ENCODE measurements at places on chromosomes 11 and 22.

GRCh38 chr11:118092907-118093571 is 6.3 kb upstream of the SMIM35 start:
- no peak for DNase-seq

DNA sequence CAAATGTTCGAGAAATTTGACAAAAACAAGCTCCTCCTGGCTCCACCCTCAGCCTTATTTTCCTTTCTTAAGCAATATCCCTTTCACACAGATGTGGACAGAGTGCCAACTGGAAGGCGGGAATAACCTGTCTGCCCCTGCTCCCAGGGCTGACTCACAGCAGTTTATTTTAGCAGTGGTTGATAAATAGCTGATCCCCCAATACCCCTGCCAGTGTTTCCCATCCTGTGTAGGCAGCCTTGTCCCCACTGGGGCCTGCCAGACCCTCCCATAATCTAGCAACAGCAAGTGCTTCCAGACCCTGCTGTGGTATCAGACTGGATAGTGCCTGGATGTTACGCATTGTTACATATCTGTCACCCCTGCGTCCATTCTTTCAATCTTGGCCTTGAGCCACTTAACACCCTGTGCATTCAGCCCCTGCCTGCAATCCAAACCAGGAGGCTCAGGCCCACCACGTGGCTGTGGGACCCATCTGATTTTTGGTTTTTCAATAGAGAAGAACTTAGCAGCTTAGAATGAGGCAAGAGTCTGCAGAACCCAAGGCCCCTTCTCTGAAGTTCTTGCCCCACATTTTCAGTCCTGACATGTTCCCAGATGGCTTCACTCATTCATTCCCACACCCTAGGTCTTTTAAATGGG is 53.7 kb downstream of the PARVA start:
- no peak for DNase-seq

GRCh38 chr11:13298765-13299164 is 21.2 kb downstream of the BMAL1 start:
- no peak for DNase-seq

GRCh38 chr11:6681949-6682348 is 1.2 kb downstream of the MRPL17 start:
- no peak for DNase-seq

- no peak for DNase-seq
These were observed 37.0 kb upstream of the DNAJB7 start for GRCh38 chr22:40898850-40899357.

GRCh38 chr22:44449061-44449682 is 48.9 kb downstream of the RTL6 start:
- DNase-seq = no peak

DNA sequence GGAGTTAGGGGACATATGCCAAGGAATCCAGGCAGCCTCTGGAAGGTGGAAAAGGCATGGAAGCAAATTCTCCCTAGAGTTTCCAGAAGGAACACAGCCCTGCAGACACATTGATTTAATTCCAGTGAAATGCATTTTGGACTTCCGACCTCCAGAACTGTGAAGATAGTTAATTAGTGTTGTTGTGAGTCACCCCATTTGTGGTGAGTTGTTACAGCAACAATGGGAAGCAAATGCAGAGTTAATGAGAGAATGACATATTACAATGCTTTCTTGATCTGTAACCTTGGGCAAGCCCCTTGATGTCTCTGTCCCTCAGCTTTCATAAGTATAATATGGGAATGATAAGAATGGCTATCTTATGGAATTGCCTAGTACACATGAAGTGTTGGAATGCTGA is 178.7 kb downstream of the KIRREL3 start:
- DNase-seq = no peak

DNA sequence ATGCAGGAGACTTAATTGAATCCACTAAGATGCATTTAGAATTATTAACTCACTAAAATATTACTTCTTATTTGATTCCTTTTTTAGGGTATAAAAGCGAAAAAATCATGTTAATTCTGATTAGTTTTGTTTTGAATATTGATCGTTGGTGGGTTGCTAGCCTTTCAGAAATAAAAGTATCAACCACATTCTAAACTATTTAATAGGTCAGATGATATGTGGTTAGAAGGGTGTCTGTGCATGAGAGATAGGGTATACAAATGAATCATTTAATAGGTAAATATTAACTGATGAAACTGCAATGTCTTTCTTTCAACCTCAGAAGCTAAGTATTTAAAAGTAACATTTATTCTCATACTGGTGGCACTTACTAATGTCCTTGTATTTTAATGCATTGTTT is 515.1 kb downstream of the CNTN5 start:
- DNase-seq = no peak

DNA sequence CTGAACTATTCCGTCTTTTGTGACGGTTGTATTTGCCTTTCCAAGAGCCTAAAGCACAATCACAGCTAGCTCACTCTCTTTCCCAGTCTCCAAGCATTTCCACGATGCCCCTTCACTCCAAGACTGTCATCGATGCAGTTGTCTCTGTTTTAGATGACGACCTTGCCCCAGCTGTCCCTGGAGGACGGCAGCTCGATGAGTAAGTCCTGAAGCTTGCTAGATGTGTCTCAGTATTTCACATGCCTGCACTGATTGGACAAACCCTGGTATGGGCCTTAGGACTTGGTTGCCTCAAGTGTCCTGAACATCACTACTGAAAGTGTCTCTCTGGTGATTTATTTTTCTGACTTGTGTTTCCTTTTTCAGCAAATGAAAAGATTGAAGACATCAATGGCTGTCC is 129.9 kb downstream of the NAV2 start:
- no peak for DNase-seq

- no peak for DNase-seq
These were observed 86.7 kb downstream of the SIK3 start for GRCh38 chr11:117011541-117011898.

- no peak for DNase-seq
These were observed 268.6 kb downstream of the TMEM135 start for GRCh38 chr11:87306262-87306851.

- no peak for DNase-seq
These were observed 85.5 kb upstream of the WNT11 start for GRCh38 chr11:76291576-76292526.

- no peak for DNase-seq
These were observed 10.1 kb downstream of the PHF21B start for GRCh38 chr22:44999687-45000086.

DNA sequence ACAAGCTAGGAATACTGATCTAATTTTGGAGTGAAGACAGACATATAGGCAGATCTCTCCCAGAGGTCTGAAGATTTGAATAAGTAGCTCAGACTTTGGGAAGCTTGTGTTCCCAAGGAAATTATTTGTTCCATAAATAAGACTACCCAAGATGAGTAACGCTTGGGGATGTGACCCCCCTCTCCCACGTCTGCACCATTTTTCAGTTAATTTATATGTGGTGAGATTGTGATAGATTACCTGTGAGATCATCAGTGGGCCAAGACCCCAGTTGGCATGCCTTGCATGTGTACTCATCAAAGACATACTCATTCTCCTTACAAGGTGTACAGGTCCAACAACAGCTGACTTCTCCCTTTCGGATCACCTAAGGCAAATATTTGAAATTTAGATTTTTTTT is 252.8 kb upstream of the CTSC start:
- DNase-seq = no peak

GRCh38 chr11:86592047-86592591 is 80.3 kb downstream of the ME3 start:
- DNase-seq = no peak

DNA sequence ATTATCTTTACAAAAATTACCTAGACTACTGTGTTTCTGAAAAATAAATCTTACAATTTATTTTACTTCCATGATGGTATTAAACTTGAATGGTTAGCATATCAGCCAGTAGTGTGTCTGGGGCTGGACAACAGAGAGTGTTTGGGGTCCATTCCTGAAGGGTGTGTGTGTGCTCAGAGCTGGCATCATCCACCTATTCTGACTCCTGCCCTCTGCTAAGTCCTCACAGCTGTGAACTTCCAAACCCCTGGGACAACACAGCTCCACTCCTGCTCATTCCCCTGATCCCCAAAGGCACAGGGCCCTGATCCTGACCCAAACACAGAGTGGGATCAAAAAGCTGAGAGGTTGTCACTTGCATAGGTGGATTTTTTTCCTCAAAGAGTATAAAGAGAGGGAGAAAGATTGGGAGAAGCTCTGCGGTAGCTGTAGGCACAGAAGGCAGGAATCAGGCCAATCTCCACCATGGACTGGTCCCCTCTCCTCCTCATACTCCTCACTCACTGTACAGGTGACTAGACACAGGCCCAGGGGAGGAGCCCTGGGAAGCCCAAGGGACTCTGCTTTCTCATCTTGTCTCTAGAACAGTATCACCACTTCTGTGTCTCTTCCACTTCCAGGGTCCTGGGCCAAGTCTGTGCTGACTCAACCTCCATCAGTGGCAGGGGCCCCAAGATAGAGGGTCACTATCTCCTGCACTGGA is 55.7 kb upstream of the TOP3B start:
- DNase-seq = no peak

GRCh38 chr11:68509066-68509465 is 48.5 kb downstream of the PPP6R3 start:
- no peak for DNase-seq

DNA sequence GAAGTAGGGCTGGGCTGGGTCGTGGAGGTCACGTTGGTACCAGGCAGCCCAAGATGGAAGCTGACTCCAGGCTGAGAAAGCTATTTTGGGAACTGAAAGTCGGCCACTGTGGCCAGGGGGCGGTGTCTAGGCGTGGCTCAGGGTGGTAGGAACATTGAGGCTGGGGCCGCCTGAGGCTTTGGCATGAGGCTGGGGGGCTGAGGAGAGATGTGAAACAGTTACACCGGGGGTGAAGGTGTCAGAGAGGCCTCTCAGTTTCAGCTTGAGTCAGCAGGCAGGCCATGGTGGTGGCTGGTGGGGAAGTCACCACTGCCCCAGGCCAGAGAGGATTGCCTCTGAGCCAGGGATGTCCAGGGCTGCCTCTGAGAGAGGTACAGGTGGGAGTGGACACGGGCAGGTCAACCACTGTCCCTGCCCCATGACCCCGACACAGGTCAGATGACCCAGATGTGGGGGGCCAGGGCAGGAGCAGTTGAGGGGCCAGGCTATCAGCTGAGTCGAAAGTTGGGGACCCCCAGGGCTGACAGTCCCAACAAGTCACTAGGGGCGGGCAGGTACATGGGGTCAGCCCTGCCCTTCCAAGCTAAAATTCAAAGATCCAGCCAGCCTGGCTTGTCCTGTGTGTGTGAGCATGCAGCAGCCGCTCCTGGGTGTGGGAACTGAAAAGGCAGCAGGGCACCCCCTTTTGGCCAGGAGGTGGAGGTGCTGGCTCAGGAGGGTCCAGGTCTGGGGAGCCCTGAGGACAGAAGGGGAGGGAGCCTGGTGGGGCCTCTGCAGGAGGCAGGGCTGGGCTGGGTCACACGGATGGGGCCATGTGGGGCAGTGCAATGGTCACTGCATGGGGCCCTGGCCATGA is 7.2 kb downstream of the KCNK7 start:
- peak; percentile 61 for DNase-seq

DNA sequence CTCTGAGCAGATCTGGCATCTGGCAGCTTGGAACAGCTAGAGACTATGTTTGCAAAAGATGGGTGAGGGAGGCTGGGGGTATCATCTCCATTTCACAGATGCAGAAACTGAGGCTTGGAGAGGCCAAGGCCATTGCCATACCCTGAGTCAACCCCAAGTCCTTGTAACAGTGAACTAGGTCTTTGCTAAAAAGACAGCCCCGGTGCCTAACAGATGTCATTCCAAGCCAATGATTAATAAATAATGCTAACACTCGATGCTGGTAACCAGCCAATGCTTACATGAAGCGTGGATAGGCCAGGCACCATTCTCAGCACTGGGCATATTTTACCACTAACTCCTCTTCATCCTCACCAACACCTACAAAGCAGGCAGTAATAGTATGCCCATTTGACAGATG is 164.0 kb downstream of the MN1 start:
- DNase-seq = no peak

DNA sequence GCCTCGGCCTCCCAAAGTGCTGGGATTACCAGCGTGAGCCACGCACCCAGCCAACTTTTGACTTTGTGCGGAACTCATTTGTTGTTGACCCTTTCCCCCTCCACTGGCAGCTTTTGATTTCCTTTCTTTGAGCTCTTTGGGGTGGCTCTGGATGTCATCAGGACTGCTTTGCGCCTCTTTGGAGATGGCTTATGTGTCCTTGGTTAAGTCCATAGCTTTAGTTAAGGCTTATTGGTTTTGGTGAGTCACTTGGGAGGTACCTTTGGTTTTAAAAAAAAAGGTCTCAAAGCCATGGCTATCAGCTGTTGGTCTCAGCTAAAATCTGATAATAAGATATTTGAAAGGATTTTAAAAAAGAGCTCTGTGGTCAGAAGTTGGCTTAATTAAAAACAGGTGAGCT is 5.1 kb upstream of the ARSA start:
- DNase-seq = no peak

GRCh38 chr22:45239681-45240051 is 1.0 kb downstream of the KIAA0930 start:
- no peak for DNase-seq

DNA sequence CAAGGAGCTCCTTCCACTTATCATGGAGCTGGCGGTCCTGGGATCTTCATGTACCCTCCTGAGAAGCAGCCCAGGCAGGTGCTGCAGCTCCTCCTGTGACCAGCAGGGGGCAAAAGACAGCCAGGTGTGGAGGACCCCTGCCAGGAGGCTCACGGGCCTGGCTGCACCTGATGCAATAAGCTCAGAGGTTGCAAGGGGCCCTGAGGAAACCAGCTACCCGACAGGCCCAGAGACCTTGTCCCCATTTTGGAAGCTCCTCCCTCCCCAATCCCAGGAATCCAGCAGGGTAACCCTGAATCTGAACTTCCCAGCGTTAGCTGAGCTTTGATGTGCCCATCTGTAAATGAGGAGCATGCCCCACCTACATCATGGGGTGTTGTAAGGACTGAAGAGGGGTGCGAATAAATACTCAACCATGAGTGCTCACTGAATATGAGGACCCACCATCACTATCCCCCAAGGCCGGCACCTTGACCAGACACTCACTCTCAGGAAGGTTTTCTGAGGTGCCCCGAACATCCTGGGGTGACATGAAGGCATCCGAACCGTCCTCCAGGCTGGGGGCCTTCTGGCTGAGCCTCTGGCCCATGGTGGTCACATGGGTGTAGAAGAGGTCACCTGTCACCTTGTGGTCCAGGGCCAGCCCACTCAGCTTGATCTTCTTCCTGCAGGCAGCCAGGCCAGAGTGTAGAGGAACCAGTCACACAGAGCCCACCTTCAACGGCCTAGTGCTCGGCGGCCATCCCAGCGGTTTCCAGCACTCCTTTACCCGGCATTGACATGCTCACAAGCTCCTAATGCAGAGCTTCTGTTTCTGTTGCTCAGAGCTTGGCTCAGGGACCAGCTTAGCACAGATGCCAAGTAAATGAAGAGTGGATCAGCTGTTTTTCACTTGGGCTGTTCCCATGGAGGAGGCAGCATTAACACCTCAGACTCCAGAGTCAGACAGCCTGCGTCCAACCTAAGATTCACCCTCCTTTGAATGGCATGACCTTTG is 21.7 kb downstream of the SLC43A1 start:
- peak; percentile 53 for DNase-seq

- DNase-seq = no peak
These were observed 18.3 kb upstream of the SHISAL1 start for GRCh38 chr22:44330744-44331660.
